ENCODE measurements at places on chromosomes 5 and 9. TPM values are rescaled to one million over a fixed set of nuclear protein-coding genes. Genes with fewer than 3 reads are reported as not detected.

DNA sequence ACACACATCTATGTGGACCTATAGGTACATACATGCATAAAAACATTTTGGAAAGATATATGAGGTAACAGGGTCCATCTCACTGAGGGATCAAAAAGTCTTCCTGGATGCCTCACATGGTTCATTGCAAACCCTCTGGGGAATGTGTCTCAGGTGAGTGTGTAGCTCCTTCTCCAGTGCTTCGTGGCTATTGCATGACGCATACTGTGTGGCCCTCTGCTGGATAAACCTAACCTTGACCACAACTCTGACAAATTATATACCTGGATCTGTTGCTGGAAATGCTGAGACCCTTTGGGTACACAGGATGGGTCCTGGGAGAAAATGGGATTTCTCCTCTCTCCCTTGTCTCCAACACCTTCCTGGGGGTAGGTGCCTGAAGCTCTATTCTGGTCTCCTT is 91.9 kb downstream of the JAKMIP2 start:
- no peak for DNase-seq

GRCh38 chr9:125701351-125701750 is 5.7 kb downstream of the MAPKAP1 start:
- DNase-seq = no peak

GRCh38 chr5:95261437-95262175 is 23.3 kb downstream of the MCTP1 start:
- peak; percentile 89 for DNase-seq

- DNase-seq = no peak
Measured at GRCh38 chr5:152462021-152462721, 57.1 kb upstream of the NMUR2 start.

DNA sequence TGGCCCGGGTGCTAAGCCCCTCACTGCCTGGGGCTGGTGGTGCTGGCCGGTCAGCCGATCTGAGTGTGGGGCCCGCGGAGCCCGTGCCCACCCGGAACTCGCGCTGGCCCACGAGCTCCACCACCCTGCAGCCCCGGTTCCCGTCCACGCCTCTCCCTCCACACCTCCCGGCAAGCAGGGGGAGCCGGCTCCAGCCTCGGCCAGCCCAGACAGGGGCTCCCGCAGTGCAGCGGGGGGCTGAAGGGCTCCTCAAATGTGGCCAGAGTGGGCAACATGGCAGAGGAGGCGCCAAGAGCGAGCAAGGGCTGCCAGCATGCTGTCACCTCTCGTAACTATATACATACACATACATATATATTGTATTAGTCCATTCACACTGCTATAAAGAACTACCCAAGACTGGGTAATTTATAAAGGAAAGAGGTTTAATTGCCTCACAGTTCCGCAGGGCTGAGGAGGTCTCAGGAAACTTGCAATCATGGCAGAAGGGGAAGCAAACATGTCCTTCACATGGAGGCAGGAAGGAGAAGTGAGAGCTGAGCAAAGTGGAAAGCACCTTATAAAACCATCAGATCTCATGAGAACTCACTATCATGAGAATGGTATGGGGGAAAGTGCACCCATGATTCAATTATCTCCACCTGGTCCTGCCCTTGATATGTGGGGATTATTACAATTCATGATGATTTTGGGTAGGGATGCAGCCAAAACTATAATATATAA is 56.8 kb downstream of the LIX1 start:
- DNase-seq = peak; percentile 82

- no peak for DNase-seq
Measured at GRCh38 chr5:16536246-16536645, 70.6 kb upstream of the ZNF622 start.

DNA sequence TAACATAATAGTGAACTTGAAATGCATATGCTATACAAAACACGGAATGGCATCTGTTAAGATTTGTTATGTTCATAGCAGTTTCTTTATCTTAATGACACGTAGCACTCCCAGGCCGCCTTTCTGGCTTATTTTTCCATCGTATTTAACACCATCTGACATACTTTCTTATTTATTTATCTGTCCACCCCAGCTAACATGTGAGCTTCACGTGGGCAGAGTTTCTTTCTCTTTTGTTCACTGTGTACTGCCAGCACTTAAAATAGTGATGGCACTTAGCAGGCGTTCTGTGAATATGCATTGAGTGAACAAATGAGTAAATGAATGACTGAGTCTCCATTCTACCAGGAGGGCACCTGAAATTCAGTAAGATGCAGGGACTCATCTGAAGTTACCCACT is 29.4 kb upstream of the SYNPO start:
- DNase-seq = no peak

GRCh38 chr5:165161204-165161603 is 1655.8 kb downstream of the MAT2B start:
- DNase-seq = no peak

DNA sequence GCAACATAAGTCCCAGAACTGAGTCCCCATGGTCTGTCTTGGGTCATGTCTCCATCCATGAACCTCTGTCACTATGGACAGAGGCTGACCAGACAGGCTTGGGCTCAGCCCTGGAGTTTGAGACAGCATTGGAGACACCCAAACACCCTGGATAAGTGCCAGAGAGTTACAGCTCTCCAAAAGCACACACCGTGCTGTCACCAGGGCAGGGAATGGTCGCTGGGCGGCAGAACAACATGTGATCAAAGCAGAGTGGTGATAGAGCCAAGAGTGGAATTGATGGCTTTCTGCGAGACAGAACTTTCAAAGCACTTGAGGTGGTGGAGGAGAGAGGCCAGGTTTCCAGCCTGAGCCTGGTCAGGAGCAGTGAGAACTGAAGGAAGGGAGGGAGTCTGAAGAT is 50.1 kb downstream of the DRD1 start:
- no peak for DNase-seq

HTR4 gene
- polyA plus RNA-seq = not detected
